Smooth muscle cell of the pulmonary artery (primary cell): ENCODE measurements at places on chromosomes 3 and 15. TPM values are rescaled to one million over a fixed set of nuclear protein-coding genes. Genes with fewer than 3 reads are reported as not detected.

Gene FEZF2
- not detected in 2 replicates for total RNA-seq

Gene SPTBN5
- total RNA-seq: 0.20 and 0.36 TPM in 2 replicates

Gene YEATS2
- 55.4 and 59.1 TPM in 2 replicates for total RNA-seq

Gene PTH1R
- 0.20 and 2.1 TPM in 2 replicates for total RNA-seq

Gene TRPM1
- total RNA-seq: not detected in 2 replicates

Gene OR5K2
- total RNA-seq: not detected in 2 replicates

Gene OR5K3
- total RNA-seq: not detected in 2 replicates

Gene RLBP1
- total RNA-seq: not detected in 2 replicates

Gene DOCK3
- 0.26 and 0.30 TPM in 2 replicates for total RNA-seq

Gene CRTC3
- 22.2 and 22.5 TPM in 2 replicates for total RNA-seq

Gene C2CD4A
- total RNA-seq: 0.36 and 1.4 TPM in 2 replicates

Gene NMNAT3
- 0.46 and 0.98 TPM in 2 replicates for total RNA-seq

Gene MAN2A2
- 79.4 and 84.2 TPM in 2 replicates for total RNA-seq

Gene OXTR
- 18.5 and 30.7 TPM in 2 replicates for total RNA-seq

Gene HRG
- not detected in 2 replicates for total RNA-seq

Gene GOLGA8S
- 0.07 and 0.10 TPM in 2 replicates for total RNA-seq

Gene MYRIP
- total RNA-seq: 0.85 and 4.3 TPM in 2 replicates

Gene GOLGA6A
- 0.03 and 0.07 TPM in 2 replicates for total RNA-seq

Gene PCLAF
- total RNA-seq: 12.9 and 18.4 TPM in 2 replicates

Gene GREM1
- 166 and 792 TPM in 2 replicates for total RNA-seq

Gene IL16
- total RNA-seq: 0.20 and 0.65 TPM in 2 replicates

Gene PLXNA1
- 97.4 and 103 TPM in 2 replicates for total RNA-seq
